Substantia nigra (tissue), 51 donors: ENCODE measurements at places on chromosomes 3 and 15.

DNA sequence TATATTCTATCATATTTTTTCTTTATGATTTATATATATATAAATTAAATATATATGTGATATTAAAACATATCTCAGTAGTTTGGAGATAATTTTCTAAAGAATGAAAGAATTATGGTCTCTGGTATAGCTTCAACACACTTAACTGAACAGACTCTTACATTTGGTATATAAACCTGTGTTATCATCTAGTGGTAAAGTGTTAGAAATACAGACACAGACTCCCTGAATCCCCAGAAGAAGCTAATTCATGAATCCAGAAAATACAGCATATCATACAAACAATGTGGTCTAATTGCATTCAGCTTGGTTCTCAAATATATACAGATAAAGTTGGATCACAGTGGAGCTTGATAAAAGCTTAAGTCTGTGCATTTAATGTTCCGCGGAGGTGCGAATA, 1100.4 kb downstream of the ROBO2 start:
- DNase-seq: no peak

DNA sequence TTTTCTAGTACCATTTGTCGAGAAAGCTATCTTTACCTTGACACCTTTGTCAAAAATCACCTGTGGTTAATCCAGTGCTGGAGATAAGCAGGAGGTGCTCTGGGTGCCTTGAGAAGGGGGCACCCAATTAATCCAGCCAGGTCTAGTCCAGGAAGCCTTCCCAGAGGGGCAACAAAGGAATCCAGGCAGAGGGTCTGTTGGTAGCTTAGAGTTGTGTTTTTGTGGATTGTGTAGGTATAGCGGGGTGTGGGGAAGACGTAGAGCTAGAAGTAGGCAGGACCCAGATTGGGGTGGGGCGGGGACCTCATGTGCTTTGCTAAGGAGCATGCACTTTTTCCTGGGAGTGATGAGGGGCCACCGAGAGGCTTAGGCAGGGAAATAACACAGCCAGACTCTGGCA, 6.0 kb upstream of the PIGZ start:
- DNase-seq: no peak

GRCh38 chr3:197209366-197210260, 88.8 kb downstream of the DLG1 start:
- DNase-seq: no peak

DNA sequence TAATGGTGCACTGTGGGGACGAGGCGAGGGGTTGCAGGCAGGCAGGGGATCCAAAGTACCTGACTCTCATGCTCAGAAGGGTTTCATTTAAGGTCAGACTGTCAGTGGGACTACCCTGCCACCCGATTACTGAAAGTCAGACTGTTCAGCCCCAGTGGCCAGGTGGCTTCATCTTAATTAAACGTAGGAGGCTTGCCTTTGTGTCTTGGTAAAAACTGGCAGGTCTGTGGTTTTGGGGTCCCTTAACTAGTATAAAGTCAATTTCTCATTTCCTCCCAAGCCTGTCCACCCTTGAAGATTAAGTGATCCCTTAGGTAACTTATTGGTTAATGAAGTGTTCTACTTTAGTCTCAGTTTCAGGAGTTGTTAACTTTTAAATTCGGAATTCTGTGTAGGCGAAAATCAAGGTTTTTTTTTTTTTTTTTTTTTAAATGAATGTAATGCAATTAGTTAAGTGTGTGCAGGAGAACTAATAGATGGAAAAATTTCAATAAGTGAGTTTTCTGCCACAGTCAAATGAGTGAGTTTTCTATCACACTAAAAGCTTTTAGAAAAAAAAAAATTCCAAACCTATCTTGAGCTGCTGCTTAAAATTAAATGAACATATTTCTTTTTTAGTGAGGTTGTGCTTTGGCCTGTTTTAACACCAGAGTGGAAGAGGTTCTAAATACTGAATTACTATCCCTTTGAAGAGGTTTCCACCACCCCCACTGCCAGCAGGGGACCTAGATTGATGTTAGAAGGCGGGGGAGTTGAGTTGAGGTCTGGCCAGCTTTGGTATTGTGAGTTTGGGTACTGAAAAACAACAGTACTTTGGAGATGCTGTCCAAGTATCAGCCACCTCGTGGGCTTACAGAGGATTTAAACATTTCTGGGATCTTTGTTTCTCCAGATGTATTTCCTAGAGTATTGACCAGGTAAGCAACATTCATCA, 15.2 kb downstream of the ITPR1 start:
- DNase-seq: no peak

- DNase-seq: no peak
These were observed 93.7 kb downstream of the MME start for GRCh38 chr3:155173771-155174170.

DNA sequence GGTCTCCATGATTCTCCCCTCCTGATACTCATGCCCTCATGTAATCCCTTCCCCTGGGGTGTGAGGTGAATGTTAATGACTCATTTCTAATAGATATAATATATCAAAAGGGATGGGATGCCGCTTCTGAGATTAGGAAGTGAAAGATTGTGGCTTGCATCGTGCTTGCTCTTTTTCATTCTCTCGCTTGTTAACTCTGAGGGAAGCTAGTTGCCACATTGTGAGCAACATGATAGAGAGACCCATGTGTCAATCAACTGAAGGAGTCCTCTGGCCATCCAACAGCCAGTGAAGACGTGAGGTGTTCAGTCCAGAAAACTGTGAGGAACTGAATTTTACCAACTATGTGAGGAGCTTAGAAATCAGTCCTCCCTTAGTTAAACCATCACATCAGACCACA, 28.9 kb upstream of the DRD3 start:
- no peak for DNase-seq

DNA sequence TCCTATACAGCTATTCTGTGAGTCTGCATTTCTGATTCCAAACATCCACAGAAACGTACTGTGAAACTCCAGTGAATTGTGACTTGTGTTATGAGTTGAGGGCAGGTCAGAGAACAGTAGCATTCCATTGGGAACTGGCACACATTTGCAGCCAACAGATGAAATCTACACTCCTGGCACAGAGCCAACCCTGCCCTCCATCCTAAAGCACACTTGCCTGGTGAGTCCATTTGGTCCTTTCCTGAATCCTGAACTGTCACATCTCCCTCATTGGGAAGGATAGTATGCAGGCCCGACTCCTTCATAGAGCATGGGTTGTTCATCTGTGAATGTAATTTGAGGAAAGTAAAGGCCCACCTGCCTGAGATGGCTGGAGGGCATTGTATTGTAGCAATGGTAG, 314.3 kb upstream of the RASGRP1 start:
- DNase-seq: no peak

DNA sequence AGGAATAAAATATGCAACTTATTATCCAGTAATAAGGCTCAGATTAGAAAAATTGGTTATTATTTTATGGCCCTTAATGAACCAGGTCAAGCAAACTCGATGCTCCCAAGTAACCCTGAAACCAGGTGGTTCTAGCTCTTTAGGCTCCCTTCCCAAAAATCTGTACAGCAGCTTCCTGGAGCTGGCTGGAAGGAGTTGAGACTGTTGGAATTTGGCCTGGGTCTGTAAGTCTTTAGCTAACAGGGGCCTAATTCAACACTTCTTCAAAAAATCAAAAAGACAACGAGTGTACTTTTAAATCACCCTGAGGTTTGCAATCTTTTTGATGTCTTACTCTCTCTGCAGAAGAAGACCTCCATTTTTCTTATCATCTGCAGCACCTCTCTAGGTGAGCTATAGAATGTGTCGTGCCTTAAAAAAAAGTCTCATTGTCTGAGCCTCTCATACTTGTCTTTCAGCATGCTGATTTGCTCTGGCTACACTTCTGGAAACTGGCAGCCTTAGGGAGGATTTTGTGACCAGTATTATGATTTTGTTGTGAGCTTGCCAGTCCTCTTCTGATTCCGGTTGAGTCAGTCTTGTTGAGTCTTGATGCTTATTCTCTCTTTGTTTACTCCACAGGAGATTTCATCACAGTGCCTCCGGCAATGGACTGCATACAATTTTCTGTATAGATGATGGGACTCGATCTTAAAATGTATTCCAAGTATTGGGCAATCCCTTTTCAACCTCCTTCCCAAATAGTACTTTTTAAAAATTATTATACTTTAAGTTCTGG, 235.0 kb upstream of the KBTBD8 start:
- no peak for DNase-seq

GRCh38 chr3:149016669-149017541, 25.6 kb downstream of the GYG1 start:
- no peak for DNase-seq

DNA sequence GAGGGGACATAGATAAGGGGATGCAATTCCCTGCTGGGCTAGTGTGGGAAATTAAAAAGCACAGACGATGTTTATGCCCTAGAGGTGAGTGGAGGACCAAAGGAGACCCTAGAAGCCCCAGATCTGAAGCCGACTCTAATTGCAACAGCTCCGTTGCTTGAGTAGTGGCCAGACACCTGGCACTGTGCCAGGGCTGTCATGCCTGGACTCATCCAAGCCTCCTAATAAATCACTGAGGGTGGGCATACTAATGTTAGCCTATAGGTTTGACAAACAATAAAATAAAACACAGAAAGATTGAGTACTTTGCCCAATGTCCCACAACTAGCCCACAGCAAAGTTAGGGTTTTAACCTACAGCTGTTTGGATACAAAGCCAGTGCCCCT, 25.4 kb upstream of the MRPS22 start:
- DNase-seq: no peak

DNA sequence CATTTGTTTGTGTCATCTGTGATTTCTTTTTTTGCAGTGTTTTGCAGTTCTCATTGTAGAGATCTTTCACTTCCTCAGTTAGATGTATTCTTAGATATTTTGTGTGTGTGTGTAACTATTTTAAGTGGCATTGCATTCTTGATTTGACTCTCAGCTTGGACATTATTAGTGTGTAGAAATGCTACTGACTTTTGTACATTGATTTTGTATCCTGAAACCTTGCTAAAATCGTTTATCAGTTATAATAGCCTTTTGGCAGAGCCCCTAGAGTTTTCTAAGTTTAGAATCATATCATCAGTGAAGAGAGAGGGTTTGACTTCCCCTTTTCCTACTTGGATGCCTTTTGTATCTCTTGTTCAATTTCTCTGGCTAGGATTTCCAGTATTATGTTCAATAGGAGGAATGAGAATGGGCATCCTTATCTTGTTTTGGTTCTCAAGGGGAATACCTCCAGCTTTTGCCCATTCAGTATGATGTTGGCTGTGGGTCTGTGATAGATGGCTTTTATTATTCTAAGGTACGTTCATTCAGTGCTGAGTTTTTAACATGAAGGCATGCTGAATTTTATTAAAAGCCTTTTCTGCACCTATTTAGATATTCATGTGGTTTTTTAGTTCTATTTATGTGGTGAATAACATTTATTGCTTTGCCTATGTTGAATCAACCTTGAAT, 211.7 kb downstream of the MBNL1 start:
- DNase-seq: no peak

- DNase-seq: no peak
These were observed 37.5 kb upstream of the MFGE8 start for GRCh38 chr15:88950600-88951160.

- DNase-seq: no peak
These were observed 80.7 kb downstream of the SQOR start for GRCh38 chr15:45715528-45715927.

DNA sequence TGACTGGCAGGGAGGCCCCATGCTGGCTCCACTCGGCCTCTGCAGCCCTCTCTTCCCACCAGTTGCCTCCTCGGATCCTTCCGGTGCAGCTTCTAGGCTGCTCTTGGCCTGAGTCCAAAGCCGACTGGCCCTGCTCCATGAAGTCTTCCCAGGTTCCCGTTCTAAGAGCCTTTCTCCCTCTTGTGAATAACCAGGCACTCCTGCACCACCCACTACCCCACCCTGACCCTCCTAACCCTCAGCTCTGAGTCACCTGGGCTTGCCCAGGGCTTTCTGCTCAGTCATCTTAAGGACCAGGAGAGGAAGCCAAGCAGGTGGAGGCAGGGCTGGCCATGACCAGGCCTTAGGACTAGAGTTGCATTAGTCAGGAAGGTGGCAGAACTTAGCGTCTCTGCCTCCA, 28.1 kb upstream of the CNBP start:
- DNase-seq: no peak

- DNase-seq: no peak
These were observed 1.0 kb upstream of the DLL4 start for GRCh38 chr15:40927873-40928806.

DNA sequence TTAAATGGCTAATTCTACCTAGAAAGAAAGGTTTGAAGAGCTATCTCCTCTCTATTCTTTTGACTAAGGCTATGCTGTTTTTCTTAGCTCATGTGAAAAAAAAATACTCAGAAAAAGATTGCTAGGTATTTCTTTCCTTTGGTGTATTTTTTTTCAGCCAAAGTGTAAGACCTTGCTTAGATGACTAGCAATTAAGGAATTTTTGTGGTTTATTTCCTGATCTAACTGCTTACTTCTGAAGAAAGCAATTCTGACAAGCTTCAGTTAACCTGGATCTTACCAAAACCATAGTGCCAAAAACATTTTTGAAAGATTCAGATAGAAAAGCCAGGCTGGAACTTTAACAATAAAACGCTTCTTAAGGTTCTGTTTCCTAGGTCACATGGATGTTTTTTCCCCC, 315.6 kb downstream of the SOX2 start:
- DNase-seq: no peak

DNA sequence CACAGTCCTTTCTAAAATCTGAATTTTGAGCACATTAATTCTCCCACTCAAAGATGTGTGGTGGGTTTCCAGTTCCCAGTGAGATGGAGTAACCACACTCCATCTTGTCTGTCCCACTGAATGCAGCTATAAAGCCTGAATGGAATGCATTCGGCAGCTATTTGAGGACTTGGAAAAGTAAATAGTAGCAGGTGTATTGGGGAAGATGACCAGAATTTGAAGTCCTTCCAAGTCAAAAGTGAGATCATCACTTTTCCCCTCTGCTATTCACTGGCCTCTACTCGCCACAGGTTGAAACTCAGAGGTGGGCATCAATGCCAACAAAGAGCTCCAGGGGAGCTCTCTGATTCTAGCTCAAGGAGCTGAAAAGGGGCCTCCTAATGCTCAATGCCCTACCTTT, 8.1 kb upstream of the GNB5 start:
- no peak for DNase-seq

- no peak for DNase-seq
These were observed 65.5 kb upstream of the SLC7A14 start for GRCh38 chr3:170651260-170651845.

DNA sequence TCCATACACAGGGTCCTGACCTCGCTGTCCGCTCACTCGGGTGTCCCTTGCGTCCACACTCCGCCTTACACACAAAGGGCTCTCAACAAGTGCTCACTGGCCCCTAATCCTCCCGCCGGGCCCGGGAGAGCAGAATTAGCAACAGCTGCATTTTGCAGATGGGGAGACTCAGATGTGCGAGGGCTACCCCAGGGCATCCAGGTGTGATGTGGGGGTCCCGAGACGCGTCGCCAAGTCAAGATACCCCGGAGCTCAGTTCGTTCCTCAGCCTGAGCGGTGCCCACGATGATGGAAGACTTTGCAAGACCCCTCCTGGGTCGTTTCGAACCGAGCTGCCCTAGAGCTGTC, 14.9 kb upstream of the WNT7A start:
- no peak for DNase-seq

GRCh38 chr3:119679874-119680273, 2.7 kb upstream of the COX17 start:
- DNase-seq: no peak
